ENCODE measurements at places on chromosomes 2 and 18. TPM values are rescaled to one million over a fixed set of nuclear protein-coding genes. Genes with fewer than 3 reads are reported as not detected.

The NDUFS1 gene
- 80.7 TPM for total RNA-seq

The HOXD8 gene
- not detected for total RNA-seq

The HOXD13 gene
- not detected for total RNA-seq

The NCKAP5 gene
- not detected for total RNA-seq

The C2orf15 gene
- 0.16 TPM for total RNA-seq

The SKOR2 gene
- not detected for total RNA-seq

The MYL12B gene
- 243 TPM for total RNA-seq

The FHOD3 gene
- not detected for total RNA-seq

The CAPG gene
- total RNA-seq, result 146 TPM

The LAMA3 gene
- 0.05 TPM for total RNA-seq

The IL1RN gene
- 15.9 TPM for total RNA-seq

The CHRND gene
- not detected for total RNA-seq

The GREB1 gene
- total RNA-seq, result 0.23 TPM

The VWA3B gene
- not detected for total RNA-seq

The TSN gene
- 67.6 TPM for total RNA-seq

The IL1R2 gene
- 0.97 TPM for total RNA-seq

The CREG2 gene
- not detected for total RNA-seq

The AQP12B gene
- not detected for total RNA-seq

The ZSWIM2 gene
- not detected for total RNA-seq

The KHK gene
- 12.3 TPM for total RNA-seq

The CEP76 gene
- 14.5 TPM for total RNA-seq

The ZNF519 gene
- 24.2 TPM for total RNA-seq

The LYG2 gene
- total RNA-seq, result not detected

The PFN4 gene
- total RNA-seq, result 0.30 TPM

The RIT2 gene
- total RNA-seq, result not detected

The CRYGC gene
- total RNA-seq, result not detected

The POTEI gene
- not detected for total RNA-seq

The LAMA1 gene
- not detected for total RNA-seq

The XDH gene
- not detected for total RNA-seq

The ITGB6 gene
- not detected for total RNA-seq

The SLC19A3 gene
- not detected for total RNA-seq

The CROCC2 gene
- not detected for total RNA-seq

The TFCP2L1 gene
- total RNA-seq, result not detected

The KCNS3 gene
- total RNA-seq, result 0.16 TPM

The FOXI3 gene
- not detected for total RNA-seq

The ACKR3 gene
- total RNA-seq, result 1.8 TPM

The TMEM178A gene
- total RNA-seq, result 0.32 TPM

The DUSP19 gene
- total RNA-seq, result 1.6 TPM

The CNGA3 gene
- not detected for total RNA-seq

The BMP10 gene
- total RNA-seq, result not detected

The SEMA4F gene
- total RNA-seq, result 5.5 TPM

The HK2 gene
- 102 TPM for total RNA-seq
